ENCODE measurements at places on chromosomes 2 and 18.

DNA sequence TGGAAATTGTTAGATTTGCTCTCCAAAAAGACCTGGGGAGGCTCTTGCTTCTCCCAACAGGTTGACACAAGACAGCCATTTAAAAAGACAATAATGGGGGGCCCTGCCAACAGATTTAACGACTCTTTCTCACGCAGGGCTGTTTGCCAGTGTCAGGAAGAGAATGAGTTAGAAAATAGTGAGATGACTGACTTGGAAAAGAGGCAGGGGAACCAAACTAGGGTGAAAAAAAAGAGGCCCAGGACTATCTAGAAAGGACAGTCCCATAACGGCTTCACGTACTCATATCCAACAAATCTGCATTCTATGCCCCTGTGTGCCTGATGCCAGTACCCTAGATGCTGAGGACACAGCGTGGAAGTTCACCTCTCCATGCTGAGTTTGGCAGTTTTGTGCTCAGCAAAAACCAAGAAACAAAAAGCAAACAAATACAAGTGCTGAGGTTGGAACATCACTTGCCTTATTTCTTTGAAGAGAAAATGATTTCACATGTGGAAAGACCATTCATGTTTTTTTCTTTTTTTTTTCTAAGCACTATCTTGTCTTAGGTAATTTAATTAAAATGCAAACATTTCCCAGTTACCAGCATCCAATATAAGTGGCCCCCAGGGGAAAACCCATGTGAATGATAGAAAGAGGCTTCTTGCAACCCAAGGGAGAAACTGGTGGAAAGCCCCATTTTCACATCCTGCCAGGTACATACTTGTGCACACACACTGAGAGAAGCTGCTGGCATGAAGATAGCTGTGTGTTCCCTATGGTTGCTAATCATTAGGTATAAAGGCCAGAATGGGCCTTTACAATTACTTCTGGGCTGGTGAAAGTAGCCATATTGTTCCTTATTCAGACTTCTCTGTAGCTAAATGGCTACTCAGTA, 10.6 kb upstream of the WIPF1 start:
- no peak for DNase-seq

- no peak for DNase-seq
Measured at GRCh38 chr2:16722126-16722525, 56.5 kb upstream of the CYRIA start.

GRCh38 chr18:525036-525797, 24.7 kb upstream of the COLEC12 start:
- DNase-seq = no peak

DNA sequence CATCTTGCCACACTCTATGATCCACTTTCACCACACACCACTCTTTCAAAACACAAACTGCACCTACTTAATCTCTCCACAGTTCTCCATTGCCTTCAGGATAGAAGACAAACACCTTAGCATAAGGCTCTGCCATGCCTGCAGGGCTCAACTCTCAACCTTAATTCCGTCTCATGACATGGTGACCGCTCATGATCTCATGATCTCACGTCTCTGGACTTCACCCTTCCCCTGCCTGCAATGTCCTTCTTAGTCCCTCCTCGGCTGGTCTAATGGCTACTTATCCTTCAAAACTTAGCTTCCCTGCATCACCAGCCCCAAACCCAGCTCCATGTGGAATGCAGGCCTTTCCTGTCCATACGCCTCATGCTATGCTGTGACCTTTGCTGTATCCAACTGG, 85.3 kb downstream of the ACVR1 start:
- no peak for DNase-seq

- DNase-seq = no peak
Measured at GRCh38 chr2:12734914-12735654, 18.3 kb downstream of the TRIB2 start.

DNA sequence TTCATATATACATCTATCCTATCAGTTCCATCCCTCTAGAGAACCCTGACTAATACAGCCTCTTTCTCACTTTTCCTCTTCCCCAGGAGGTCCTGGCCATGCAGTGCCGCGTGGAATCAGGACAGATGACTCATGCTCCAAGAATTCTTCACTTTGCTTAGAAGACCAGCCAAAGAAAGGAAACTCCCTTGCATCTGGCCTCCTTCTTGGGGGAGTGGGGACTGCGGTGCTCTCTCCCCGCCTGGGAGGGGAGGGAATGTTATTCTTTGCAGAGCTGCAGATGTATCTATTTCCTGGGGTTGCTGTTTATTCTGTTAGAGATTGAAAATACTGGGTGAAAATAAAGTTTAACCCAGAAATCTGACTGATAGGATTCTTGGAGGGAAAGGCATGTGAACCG, 111.5 kb upstream of the SH3BP4 start:
- no peak for DNase-seq
